ENCODE measurements at places on chromosomes 7 and 10.
A peak's percentile ranks its signal among the peaks of the same experiment; 100 is the strongest.

- no peak for DNase-seq
Measured at GRCh38 chr10:75764974-75765788, 333.8 kb downstream of the LRMDA start.

- peak; percentile 39 for DNase-seq
Measured at GRCh38 chr7:7719236-7719635, 829 bp upstream of the RPA3 start.

- DNase-seq = no peak
Measured at GRCh38 chr10:102326031-102326430, 69.5 kb upstream of the NFKB2 start.

- no peak for DNase-seq
Measured at GRCh38 chr10:75967491-75967890, 536.1 kb downstream of the LRMDA start.

- no peak for DNase-seq
Measured at GRCh38 chr10:46520941-46521340, 35.5 kb downstream of the GPRIN2 start.

GRCh38 chr7:115230882-115231571, 309.1 kb downstream of the MDFIC start:
- DNase-seq = no peak

GRCh38 chr10:93865794-93866425, 27.9 kb upstream of the SLC35G1 start:
- no peak for DNase-seq

DNA sequence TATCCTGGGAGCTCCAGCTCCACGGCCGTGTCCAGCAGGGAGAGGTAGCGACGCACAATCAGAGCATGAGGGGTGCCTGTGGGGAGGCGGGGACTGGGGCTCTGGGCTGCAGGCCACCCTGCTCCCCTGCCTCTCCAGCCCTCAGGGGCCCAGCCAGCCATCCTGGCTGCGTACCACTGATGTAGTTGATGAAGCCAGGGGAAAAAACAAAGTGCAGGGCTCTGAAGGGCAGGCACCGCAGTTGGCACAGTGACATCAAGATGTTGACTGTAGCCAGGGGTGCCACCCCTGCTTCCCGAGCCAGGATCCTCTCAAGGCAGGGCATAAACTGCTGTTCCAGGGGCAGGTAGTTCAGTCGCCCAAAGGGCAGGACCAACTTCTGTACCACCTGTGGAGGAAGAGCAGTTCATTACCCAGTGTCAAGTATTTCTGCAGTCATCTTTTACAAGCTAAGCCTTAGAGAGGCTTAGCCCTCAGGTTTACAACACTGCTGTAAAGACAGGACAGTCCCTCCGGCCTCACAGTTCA, 2.8 kb downstream of the FASTK start:
- no peak for DNase-seq

- no peak for DNase-seq
Measured at GRCh38 chr7:1123715-1124114, 35.8 kb downstream of the GPER1 start.

GRCh38 chr7:142865766-142866165, 10.9 kb downstream of the EPHB6 start:
- DNase-seq = no peak

DNA sequence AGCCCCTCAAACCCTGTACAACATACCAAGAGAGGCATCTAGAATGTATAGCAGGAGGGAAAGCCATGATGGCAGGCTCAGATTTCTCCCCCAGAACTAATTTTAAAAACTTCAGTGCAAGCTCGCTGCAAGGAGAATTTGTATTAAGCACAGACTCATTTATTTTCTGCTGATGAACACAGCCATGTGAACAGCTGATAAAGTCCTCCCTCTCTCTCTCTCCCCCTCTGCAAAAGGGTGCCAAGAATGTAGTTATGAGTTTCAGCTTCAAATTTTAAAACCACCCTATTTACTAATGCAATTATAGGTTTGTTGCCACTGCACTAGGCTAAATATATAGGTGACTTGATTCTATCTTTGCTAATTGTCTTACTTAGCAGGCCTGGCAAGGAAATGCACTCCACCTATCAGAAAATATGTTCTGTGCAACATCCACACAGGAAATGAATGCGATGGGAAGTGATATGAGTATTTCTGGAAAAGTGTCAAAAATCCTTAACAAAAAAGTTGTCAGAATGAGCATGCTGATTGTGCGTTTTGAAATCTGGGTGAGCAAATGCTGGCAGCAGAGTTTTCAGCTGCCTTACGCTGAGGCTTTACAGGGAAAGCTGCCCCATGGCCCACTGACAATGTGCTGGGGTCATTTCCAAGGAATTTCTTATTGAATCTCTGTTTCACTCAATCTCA, 43.4 kb upstream of the GHITM start:
- no peak for DNase-seq

GRCh38 chr10:10891124-10892082, 126.3 kb upstream of the CELF2 start:
- no peak for DNase-seq

DNA sequence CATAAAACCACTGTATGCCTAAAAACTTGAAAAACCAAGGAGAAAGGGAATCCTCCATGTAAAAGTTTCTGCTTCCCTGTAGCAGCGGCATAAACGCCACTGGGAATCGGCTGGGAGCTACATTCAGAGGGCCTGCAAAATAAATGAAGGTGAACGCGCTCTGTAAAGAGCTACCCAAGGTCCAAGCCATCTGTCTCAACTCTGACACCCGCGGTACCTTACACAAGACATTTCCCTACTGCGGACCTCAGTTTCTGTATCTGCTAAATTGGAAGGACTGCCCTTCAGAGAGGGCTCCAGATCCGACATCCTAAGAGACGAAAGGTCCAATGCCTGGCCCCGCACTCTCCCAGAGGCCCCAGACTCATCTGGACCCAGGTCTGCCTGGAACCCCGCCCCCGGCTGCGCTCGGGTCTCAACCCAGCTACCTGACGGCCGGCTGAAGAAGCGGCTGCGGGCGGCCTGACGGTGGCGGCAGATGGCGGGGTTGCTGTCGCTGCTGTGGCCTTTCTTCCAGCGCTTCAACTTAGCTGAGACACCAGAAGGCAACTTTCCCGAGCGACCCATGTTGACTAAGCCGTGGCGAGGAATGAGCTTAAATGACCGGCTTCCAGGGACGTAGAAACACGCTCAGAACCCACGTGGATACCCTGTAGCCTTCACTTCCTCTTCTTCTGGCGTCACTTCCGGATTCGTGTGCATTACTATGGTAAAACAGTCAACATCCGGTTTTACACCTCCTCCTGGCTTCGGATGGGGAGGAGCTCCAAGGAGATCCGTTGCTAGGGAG, at the start of gene RRP12:
TSS of gene RRP12 (minus strand) at position 676 of the 790 bp plus-strand sequence. CDS start at position 567, 109 bp downstream.
- DNase-seq = peak; percentile 85

DNA sequence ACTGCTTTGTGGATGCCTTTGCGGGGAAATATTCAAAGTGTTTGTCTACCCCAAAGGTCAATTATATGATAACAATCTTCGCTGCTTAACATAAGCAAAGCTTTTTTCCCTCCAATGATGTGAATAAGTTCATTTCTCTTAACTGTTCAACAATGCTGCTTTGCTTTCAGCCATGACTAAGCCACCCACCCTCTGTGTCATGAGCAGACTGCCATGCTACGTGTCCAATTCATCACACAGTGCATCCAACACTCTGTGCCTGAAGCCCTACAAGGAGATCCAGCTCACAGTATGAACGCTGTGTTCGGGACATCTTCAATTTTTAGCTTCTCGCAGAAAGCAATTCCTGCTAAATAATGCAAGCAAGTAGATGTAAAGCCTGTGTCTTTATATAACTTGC, 5.7 kb upstream of the TAS2R40 start:
- no peak for DNase-seq

- DNase-seq = no peak
Measured at GRCh38 chr7:119281181-119281846, 991.7 kb upstream of the KCND2 start.

DNA sequence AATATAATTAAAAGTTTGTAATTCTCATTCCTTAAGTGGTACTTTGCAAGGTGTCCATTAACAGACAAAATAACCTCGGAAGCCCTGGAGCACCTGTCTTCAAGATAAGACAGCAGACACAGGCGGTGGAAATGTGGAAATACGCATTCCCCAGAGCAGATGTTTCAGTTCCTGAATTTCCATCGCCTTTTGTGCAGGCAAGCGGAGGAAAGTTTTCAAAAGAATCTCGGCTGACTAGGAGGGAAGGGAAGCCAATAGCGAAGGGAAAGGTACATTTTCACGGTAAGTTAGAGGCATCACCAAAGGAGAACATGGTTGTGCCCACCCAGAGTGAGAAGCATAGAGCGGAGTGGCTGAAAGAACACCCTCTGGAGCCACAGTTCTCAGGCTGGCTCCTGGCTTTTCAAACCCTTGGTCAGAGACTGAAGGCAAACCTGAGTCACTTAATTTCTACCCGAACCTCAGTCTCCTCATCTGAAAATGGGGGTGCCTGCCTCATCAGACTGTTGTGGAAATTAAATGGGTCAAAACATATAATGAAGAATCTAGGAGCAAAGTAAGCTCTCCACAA, 13.6 kb downstream of the CPA1 start:
- DNase-seq = no peak

DNA sequence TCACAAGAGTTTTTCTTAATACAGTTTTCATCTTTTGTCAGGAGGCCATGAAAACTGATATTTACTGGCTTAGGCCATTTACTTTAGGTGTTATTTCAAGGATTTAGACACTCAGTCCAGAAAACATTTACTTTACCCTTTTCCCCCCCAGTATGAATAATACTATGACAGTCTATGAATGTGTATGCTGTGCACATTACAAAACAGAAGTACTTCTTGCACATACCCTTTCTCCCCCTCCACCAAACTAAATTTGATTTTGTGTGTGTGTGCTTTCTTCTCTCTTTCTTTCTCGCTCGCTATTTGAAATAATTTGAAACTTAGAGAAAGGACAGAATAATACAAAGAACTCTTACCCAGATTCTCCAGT, 41.3 kb downstream of the RBM33 start:
- DNase-seq = no peak

DNA sequence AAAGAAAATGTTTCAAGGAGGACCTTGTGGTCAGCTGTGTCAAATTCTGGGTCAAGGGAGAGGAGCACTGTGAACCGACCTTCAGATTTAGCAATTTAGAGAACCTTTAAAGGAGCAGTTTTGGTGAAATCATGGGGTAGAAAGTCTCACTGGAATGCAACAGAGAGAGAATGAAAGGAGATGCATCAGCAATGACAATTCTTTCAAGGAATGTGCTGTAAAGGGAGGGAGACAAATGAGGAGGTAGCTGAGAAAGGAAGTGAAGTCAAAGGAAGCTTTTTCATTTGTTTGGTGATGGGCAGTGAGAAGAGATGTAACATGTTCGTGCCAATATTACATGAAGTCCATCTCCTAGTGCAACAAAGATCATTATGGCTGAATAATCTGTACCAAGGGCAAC, 166.0 kb downstream of the TSPAN12 start:
- DNase-seq = no peak

DNA sequence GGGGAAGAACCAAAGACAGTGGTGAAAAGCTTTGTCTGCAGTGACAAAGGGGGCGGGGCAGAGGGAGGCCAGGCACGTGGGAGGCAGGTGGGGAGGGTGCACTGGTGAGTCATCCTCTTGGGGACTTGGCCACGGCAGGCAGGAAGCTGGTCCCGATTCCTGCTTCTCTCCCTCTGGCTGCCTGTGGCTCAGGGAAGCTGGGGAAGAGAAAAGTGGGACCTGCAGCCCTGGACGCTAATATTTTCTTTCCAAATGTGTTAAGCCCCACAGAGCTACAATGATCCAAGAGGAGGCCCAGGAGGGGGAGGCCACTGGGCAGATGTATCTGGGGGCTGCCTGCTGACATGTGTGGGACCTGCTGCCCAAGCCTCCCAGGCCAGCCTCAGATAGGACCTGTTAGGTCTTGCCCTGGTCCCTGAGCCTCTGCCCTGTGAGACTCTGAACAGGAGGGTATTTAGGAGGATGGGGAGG, 231.8 kb downstream of the KCNMA1 start:
- peak; percentile 11 for DNase-seq

DNA sequence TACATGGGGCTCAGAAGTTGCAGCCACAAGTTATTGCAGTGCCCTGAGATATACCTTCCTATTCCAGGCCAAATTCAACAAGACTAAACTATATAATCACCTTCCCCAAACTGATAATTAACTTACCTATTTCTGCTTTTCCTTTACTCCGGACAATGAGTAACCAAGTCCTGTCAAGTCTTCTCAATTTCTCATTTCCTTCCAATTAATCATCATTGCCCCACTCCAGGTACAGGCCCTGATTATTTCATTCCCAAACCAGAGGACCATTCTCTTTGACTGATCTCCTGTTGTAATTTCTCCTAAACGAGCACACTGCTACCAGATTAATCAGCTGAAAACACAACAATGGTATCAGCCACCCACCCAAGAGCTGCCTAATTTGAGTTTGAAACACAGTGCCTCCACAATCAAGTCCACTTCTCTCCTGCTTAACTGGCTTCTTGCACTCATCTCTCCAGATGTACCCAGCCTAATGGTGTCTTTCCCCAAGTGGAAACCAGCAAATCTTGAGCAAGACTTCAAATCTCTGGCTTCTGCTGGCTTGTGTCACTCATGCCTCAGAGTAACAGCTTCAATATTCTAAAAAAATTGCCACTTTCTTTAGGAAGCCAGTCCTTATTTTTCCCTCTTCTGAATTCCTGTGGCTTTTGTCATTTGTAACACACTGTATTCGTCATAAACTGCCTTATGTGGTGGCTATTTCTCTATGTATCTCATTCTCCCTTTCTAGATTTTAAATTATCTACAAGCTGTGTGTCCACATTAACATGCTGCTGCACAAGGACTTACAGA, 89.1 kb downstream of the CDK6 start:
- no peak for DNase-seq

DNA sequence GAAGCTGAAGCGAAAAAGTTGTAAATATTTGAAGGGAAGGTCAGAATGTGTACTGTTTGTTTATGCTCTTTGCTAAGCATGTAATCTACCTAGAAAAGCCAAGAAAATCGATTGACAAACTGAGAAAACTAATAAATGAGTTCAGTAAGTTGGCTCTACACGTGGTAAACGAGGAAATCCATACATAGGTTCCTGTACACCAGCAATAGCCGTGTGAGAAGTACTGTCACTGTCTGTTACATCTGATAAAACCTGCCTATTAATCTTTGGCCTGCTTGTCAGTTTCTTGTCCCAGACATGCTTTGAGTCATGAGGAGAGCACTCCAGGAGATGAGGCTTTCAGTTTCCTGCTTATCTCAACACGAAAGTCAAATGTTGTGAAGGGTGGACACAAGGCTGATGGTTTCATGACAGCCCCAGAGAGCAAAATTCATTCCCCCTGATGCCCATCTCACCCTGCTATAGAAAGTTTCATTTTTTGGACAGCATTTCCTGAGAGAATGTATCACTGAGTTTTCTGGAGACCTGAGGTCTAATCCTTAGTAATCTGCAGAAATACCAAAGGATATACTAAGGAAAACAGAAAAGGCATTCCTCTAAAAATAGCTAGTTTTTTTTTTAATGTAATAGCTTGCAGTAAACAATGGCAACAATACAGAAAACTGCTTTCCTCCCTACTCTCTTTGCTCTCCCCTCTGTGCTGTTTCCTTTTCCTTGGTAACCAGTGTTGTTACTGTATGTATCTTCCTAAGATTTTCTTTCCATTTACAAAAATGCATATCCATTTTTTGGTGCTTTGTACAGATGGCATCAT, 18.8 kb downstream of the BMPR1A start:
- DNase-seq = no peak

- no peak for DNase-seq
Measured at GRCh38 chr7:79340212-79340611, 113.3 kb downstream of the MAGI2 start.

GRCh38 chr7:132687981-132688383, 111.7 kb upstream of the PLXNA4 start:
- DNase-seq = no peak

Measured in activated CD4-positive, alpha-beta T cell treated with anti-CD3 and anti-CD28 coated beads, Interleukin-2, amount 50 U/mL, for 48 hours (primary cell).